ENCODE measurements at places on chromosomes 5 and 9.

DNA sequence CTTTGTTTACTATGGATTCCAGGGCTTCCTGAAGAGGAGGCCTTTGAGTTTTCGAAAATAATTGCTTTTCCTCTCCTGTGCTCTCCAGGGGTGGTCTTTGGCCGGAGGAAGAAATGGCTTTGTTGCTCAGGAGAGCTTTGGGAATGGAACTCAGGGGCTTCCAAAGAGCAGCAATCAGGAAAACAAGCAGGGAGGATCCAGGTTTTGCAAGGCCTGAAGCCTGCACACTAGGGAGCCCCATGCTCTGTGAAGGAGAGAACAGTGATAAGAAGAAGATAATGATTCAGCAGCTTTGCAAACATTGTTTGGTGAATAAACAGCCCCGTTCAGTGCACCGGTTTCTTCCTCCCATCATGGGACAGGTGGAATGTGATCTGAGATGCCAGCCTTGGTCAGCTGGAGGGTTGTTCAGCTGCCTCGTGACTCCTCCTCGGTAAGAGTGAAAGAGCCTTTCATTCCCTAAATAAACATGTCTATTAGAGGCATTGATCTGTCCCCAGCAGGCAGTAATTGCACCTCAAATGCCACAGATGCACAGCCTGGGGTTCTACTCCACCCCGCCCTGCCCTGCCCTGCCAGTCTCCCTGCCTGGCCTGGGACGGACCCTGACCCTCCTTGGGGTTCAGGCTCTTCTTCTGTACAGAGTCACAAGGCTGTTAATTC, 11.5 kb upstream of the ALDH1B1 start:
- no peak for DNase-seq

DNA sequence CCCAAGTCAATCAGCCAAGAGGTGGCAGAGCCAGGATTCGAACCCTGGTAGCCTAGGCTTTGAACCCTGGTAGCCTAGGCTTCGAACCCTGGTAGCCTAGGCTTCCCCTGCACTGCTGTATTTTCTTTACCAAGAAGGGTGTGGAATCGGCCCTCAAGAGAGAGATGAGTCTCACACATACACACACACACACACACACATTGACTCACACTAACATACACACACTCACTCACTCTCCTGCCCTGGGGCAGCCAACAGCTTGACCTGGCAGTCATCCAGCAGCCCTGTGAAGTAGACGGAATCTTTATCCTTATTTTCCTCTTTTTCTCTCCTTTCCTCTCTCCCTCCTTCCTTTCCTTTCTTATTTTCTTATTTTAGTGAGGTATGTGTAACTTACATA, 55.4 kb upstream of the RPL26L1 start:
- DNase-seq: peak; percentile 62

DNA sequence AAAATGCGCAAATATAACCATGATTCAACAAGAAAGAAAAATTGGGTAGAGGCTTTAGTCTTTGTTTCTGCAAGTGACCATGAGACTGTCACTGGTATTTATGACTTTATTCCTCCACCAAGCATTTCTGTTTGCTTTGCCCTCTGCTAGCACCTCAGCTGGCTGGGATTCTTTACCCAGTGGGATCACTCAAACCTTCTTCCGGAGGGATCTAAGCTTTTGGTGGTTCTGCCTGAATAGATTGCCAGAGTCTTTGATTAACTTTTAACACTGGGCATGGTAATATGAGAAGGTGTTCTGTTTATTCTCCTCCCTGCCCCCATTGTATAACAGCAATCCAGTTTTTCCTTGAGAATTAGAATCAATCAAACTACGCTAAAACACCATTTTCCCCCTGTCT, 59.1 kb upstream of the FBN2 start:
- DNase-seq: no peak

DNA sequence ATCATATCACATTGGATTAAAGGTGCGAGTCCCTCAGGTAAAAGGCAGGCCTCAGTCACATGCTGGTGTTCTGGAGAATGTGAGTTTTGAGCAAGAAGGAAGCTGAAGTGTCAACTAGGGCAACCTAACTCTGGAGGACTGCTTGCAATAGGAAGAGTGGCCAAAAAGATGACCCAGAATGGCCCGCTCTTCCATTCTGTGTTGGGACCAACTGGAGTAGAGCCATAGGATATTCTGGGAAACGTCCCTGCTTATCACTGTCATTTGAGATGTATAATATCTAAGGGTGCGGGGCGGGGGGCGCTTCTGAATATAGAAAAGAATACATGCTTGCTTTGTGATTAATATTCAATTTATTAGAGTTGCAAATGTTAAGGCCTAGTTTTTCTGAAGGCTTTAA, 7.1 kb upstream of the TRIM7 start:
- no peak for DNase-seq

DNA sequence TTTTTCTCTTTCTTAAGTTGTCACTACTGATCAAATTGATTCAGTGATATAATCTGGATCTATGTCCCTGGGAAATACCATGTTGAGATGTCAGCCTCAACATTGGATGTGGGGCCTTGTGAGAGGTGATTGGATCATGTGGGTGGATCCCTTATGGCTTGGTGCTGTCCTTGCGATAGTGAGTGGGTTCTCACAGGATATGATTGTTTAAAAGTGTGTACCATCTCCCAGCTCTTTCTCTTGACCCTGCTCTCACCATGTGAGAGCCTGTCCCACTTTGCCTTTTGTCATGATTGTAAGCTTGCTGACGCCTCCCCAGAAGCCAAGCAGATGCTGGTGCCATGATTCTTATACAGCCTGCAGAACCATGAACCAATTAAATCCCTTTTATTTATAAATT, 68.6 kb downstream of the ST8SIA4 start:
- DNase-seq: no peak

DNA sequence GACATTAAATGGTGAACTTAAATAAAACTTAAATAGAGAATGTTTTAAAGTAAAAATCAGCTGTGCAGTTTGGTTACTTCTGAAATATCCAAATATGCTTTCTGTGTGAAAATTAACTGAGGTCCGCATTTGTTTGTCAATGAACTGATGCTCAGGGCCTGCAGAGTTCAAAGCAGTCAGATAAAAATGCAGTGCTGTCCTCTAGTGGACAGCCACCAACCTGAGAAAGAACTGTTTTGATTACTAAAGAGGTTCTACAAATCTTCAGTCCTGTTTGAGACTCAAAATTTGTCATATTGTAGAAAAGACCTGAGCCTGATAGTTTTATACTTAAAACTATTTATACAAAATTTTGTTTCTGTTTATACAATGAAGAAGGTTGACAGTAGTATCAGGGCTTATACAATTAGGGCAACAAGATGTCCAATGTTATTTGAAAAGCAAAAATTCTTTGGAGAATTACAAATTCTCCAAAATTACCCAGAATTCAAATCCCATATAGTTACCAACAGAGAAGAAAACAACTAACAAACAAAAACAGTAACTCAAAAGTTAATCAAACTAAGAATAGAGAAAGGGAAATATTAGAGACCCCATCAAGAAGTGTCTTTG, 232.3 kb upstream of the TBCA start:
- no peak for DNase-seq

GRCh38 chr5:93294996-93295395, 286.0 kb downstream of the NR2F1-AS1 start:
- no peak for DNase-seq

- no peak for DNase-seq
Observed at GRCh38 chr5:124333298-124333979, 413.0 kb downstream of the ZNF608 start.

GRCh38 chr9:126470241-126470993, 143.3 kb upstream of the LMX1B start:
- no peak for DNase-seq

DNA sequence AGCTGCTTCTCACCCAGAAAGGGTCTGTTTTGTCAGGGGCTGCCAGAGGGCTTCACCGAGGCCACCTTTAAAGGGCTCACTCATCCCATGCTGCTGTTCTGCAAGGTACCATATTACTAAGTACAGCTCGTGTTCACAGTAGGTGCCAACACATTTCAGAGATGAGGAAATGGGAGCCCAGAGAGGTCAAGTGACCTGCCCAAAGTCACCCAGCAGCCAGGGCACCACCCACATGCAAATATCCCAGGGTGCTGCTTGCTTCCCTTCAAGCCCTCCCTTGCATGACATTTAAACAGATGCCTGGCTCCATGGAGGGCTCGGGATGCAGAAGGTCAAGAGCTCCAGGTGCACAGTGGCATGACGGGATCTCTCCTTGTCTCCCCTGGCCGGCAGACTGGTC, 123.5 kb upstream of the SARDH start:
- no peak for DNase-seq

DNA sequence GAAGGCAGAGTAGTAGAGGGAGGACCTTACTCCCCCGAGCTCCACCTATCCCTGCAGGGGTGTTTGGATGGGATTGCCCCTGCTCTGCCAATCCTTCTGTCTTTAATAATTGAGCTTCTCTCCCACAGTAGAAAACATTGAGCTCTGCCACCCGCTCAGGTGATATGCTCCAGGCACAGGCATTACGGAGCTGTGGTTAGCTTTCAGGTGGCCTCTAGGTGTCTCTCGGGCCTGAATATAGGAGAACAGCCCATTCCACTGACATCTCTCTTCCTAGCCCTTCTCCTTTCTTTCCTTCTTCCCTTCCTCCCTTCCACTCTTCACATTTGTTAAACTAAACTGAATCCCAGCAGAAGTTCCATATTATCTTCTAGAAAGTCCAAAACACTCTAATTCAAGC, 203.4 kb downstream of the SYK start:
- no peak for DNase-seq

DNA sequence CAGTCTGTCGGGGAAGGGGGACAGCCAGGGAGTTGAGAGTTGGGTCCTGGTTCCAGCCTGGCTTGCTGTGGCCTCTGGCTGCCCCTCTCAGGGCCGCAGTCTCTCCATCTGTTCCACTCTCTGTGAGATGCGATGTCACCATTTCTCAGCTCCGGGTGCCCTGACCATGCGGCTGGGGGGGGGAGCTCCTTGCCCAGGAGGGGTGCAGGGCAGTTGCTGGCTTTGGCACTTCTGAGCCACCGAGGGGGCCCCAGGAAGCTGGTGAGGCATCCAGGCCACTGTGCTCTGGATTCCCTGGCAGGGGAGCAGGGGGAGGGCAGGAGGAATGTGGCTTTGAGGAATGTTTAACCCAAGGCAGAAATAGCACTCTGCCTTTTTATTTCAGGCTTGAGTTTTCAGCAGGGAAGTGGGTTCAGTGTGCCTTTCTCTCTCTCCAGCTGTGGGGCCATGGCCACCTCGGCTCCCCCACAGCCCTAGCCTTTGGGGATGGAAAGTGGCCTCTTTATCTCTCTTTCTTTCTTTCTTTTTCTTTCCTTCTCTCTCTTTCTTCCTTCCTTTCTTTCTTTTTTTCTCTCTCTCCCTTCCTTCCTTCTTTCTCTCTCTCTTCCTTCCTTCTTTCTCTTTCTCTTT, 11.0 kb downstream of the NCS1 start:
- peak; percentile 38 for DNase-seq

DNA sequence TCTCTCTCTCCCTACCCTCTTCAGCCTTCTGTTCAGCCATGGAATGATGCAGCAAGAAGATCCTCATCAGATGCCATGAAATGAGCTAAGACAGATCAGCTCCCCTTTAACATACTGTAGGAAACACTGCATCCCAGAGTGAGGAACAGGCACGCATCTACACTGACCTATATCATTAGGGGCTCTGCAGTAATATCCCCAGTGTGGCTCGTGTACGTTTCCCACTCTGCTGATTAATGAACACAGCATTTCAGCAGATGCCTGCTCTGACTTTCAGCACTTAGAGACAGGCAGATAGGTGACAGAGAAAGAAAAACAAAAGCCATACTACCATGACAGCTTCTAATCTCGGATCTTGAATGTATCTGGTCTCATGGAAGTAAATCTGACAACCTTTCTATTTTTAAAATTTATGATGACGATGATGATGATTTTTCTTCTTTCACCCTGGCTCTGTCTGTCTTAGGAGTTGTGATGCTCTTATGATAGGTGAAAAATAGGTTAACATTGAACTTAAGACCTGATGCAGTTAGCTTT, 750.3 kb downstream of the CDH12 start:
- DNase-seq: no peak

GRCh38 chr5:34803974-34804732, 34.8 kb upstream of the TTC23L start:
- DNase-seq: no peak

DNA sequence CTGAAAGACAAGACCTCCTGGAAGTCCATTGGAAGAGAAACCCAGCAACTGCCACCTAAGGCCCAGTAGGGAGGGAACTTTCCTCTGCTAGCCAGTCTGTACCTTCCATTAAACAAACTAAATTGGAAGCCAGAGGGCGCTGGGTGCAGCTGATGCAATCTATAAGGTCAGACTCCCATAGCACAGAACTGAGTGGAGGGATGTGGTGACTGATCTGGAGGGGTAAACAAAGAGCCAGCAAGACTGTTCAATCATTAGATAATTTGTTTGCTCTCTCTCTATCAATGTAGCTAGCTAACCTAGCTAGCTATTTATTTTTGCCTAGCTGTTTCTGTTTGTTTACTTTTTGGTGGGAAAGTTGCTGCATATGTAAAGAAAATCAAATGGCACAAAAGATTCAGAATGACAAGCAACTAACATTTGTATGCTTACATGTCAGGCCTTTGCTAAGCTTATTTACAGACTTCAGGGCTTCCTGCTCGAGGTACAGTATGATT, 291.8 kb upstream of the DAB2 start:
- DNase-seq: no peak

GRCh38 chr9:97997330-97998276, 14.5 kb downstream of the ANP32B start:
- no peak for DNase-seq

- DNase-seq: no peak
Observed at GRCh38 chr9:14911046-14911445, 818 bp upstream of the FREM1 start.

DNA sequence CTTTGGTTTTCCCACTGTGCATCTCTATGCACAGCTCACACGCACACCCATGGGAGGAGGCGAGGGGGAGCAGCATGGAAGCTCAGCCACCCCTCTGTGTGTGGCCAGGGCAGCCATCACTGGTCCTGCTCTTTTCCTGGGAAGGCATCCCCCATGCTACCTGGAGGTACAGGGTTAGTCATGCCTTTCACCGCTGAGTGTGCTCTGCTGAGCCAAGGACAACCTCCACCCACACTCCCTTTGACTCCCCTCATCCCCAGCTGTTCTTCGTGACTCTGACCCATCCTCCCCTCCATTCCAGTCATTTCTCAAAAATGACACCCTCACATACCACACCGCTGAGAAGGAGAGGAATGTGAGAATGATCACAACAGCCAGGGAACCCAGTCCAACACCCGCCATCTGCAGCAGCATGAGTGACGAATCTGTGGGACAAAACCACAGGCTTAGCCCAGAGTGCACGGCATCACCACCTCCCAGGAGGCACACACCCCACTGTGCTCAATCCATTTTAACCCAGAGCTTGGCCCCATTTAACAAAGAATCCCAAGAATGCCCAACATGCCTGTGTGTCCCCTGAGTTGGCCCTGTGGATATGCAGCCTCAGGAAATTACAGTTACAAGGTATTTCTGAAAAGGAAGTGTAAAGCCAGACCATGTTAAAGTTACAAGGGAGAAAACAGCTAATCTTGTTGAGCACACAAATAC, 133.4 kb downstream of the SUSD1 start:
- DNase-seq: peak; percentile 100

GRCh38 chr5:42429694-42430093, 6.5 kb downstream of the GHR start:
- no peak for DNase-seq

- no peak for DNase-seq
Observed at GRCh38 chr9:128143525-128144238, 5.6 kb upstream of the LCN2 start.

GRCh38 chr5:69001627-69002026, 92.2 kb upstream of the SLC30A5 start:
- no peak for DNase-seq

GRCh38 chr5:159331093-159331973, 1.0 kb upstream of the IL12B start:
- no peak for DNase-seq

All from BJ (cell line).